ENCODE measurements at places on chromosomes 3 and 15.
A peak's percentile ranks its signal among the peaks of the same experiment; 100 is the strongest.

DNA sequence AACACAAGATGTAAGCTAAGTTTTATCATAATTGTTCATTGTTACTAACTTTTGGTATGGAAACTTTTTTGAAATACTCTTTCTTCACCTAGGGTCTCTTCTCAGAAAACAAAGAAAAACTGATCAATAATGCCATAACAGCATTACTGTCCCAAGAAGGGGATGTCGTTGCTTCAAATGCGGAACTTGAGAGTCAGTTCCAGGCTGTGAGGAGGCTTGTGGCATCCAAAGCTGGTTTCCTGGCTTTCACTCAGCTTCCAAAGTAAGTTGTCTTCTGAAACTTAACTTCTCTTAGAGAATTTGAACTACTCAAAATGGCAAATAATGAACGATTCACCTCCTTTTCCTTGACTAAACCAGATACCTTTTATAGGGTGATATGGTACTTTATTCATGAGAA lies 39.3 kb downstream of the DNAJC13 start:
- no peak for DNase-seq

GRCh38 chr15:55468321-55468720 lies 39.7 kb downstream of the DNAAF4 start:
- DNase-seq = no peak

- DNase-seq = no peak
Measured at GRCh38 chr3:111808439-111808838, 50.6 kb upstream of the PHLDB2 start.

GRCh38 chr3:37086918-37087317 lies 87.5 kb downstream of the LRRFIP2 start:
- no peak for DNase-seq

- no peak for DNase-seq
Measured at GRCh38 chr3:122766430-122766829, 27.2 kb downstream of the HSPBAP1 start.

- DNase-seq = no peak
Measured at GRCh38 chr3:137347132-137347531, 389.3 kb downstream of the IL20RB start.

DNA sequence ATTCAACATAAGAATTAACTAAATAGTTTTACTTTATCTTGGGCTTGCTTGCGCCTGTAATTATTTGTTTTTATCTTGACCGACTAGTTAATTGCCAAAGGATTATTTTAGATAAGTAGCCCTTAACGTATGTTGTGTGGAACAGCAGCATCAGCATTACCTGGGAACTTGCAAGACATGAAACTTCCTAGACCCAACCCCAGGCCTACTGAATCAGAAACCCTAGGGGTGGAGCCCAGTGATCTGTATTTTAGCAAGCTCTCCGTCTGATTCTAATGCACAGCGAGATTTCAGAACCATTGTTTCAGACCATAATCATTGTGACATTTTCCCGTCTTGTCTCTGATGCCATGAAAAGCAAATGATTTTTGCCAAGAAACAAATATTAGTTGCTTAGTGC lies 31.1 kb downstream of the FILIP1L start:
- DNase-seq = no peak

GRCh38 chr3:123457841-123458240 lies 9.0 kb upstream of the ADCY5 start:
- no peak for DNase-seq

GRCh38 chr3:71168880-71169411 lies 414.6 kb downstream of the FOXP1 start:
- no peak for DNase-seq

DNA sequence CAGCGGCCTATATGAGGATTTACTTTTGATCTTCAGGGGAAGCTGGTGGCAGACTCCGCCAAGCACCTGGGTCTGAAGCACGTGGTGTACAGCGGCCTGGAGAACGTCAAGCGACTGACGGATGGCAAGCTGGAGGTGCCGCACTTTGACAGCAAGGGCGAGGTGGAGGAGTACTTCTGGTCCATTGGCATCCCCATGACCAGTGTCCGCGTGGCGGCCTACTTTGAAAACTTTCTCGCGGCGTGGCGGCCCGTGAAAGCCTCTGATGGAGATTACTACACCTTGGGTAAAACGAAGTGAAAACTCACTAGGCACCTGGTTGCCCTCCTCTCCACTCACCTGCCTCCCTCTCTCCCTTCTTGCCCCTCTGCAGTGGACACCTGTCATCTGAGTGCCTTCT lies 33.8 kb upstream of the TRA2B start:
- no peak for DNase-seq

DNA sequence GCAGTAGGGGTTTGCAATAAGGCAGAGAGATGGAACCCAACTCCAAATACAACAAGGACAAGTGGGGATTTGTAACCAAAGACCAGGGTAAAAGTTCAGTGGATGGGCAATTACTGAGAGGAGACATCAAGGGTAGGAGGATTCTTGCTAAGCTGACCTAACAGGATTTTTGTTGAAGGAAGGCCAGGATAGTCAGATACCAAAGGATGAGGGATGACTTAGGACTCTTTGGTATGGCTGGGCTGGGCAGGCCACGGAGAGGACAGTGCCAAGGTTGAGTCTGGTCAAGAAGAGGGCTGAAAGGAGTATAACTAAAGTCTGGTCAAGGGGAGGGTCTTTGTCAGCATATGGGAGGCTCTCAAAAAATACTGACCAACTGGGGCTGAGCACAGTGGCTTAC lies 85.3 kb upstream of the UBE2E2 start:
- no peak for DNase-seq

DNA sequence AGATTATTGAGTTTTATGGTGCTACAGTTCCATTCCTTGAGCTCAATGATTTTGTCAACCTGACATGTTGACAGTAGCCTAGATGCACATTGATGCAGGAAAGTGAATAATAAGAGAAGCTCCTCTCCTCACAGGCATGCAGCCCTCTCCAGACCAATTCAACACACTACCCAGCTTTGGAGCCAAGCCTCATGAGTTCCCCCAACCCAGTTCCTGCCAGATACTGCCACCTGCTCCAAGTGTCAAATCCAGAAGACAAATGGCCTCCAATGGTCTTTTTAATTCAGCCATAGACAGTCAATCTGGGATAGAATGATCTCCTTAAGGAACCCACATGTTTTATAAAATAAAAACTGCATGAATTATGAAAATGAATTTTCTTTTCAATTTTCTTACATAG lies 83.7 kb upstream of the ARHGEF3 start:
- DNase-seq = no peak

- DNase-seq = no peak
Measured at GRCh38 chr15:68001811-68002210, 52.3 kb upstream of the PIAS1 start.

GRCh38 chr15:55255714-55256113 lies 33.9 kb downstream of the RAB27A start:
- peak; percentile 38 for DNase-seq

DNA sequence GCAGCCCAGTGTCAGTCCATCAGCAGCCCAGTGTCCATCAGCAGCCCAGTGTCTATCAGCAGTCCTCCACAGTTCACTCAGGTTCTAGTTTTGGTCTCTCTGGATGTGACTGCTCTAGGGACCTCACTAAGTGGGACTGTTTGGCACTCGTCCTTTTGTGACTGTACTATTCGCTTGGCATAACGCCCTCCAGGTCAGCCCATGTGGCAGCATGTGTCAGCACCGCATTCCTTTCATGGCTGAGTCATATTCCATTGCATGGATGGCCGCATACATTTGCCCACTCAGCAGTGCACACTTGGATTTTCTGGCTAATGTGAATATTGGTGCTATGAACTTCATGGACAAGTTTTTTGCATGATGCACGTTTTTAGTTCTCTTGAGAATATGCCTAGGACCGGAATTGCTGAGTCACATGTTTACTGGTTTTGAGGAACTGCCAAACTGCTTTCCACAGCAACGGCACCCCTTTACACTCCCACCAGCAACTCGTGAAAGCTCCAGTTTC lies 16.4 kb downstream of the CHST13 start:
- DNase-seq = no peak

DNA sequence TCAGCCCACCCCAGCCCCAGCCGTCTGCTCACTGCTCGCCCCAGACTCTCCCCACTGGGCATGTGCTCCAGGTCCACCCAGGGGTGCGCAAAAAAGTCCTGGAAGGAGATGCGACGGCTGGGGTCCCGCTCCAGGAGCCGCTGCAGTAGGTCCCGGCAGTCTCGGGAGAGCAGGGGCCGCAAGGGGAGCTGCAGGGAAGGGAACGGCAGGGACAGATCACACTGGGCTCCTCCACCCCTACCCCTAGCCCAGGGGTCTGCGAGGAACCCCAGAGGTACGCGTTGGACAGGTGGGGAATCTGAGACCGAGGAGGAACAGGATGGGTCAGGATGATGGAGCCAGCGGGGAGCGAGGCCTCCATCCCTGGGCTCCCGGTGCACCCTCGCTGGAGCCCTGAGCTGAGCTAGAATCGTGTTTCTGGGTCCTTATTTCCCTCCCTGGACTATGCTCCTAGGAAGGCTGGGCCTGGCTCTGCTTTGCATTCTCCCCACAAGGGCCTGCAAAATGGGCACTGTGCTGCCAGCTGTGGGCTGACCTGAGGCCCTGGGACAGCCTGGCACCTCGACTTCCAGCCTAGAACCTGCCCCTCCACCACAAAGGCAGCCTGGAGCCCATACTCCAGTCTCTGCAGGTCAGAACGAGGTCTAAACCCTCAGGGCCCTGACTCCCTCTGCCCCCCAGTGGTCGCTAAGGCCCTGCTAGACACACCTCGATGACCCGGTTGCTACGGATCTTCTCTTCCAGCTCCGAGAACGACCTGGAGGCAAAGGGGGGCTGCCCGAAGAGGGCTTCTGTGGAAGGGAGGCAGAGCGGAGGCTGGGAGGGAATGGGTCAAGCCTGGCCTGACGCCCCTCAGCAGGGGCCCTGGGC lies 3.2 kb downstream of the ULK3 start:
- no peak for DNase-seq

DNA sequence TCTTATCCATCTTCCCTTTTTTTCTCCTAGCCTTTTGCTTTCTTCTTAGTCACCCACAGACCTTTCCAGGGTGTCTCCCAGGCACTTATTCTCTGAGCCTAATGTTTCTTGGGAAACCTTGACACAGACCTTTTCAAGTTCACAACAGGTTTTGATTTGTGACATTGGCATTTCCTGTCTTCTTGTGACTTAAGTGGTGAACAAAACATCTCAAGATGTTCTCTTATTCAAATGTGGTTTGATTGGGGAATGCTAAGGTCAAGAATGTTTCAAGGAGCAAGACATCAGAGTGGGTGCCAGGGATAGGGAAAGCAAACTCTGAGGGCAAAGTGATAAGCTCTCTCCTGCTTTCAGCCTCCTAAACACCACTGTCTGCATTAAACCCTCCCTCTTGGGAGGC lies 68.2 kb upstream of the GSK3B start:
- DNase-seq = no peak

DNA sequence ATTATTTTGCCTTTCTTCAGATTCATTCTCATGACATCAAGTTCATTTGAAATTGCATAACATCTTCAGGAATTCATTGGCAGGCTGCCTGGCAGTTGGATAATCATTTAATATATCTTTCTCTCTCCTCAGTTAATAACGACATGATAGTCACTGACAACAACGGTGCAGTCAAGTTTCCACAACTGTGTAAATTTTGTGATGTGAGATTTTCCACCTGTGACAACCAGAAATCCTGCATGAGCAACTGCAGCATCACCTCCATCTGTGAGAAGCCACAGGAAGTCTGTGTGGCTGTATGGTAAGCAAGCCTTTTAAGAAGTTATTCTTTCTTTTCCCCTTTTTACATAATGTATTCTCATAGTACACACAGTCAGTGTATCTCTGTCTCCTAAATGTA lies 38.2 kb downstream of the TGFBR2 start:
- peak; percentile 75 for DNase-seq

GRCh38 chr3:17634964-17635363 lies 107.5 kb downstream of the TBC1D5 start:
- no peak for DNase-seq

GRCh38 chr3:67335813-67336212 lies 318.6 kb downstream of the SUCLG2 start:
- DNase-seq = no peak

- DNase-seq = no peak
Measured at GRCh38 chr15:49723981-49724380, 103.1 kb downstream of the DTWD1 start.

DNA sequence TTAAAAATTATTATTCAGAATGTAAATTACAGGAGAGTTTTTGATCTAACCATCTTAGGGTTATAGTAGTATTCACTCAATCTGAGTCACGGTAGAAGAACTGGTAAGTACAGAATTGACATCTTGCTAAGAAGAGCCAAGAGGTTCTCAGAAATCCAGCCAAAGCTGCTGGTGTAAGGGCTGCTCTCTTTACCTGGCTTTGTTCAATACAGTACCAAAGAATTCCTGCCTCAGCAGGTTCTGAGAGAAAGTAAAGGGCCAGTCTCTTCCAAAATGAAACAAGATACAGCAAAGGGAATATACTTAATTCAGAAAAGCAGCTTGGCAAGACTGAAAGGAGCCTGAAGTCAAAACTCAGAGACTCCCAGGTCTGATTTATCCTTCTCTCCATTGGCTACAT lies 193.1 kb downstream of the TNIK start:
- no peak for DNase-seq

GRCh38 chr15:81111510-81112470 lies 22.3 kb upstream of the CFAP161 start:
- no peak for DNase-seq

GRCh38 chr15:92059036-92059970 lies 205.8 kb downstream of the SLCO3A1 start:
- DNase-seq = no peak

- no peak for DNase-seq
Measured at GRCh38 chr3:55339819-55340218, 147.3 kb downstream of the WNT5A start.

DNA sequence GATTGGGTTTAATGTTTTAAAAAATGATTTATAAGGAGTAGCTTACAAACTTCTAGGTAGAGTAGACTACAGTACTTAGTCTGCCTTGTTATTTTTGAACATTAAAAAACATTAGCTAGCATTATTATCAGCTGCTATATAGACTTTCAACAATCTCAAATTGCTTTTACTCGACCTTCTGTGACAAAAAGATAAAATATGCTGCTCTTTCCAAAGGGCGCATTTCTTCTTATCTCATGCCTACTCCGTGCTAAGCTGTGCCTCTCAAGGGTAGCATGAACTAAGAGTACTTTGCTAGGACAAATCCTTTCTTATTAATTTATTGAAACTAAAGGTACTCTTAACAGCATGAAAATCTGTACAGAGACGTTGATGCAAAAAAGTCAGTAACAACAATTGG lies 71.3 kb downstream of the SPRED1 start:
- no peak for DNase-seq

DNA sequence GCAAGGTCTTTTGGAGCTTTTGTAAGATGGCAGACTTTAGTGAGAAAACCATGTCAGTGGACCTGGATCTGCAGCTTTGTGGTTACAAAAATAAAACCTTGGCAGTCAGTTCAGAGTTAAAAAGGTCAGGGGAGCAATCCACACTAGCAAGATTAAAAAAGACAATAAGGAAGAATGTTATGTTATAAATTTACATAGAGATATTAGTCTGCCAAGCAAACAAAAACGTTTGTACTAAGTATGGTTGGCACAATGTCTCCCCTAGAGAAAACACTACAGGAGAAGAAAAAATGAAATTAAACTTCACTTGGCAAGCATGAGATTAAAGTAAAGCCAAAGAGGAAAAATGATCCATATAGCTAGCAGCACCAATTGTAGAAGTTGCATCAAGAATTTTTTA lies 205.0 kb downstream of the LSAMP start:
- DNase-seq = no peak
